ENCODE measurements at places on chromosomes 12 and 14.

GRCh38 chr12:78241446-78241845 lies 410.8 kb downstream of the NAV3 start:
- no peak for DNase-seq

GRCh38 chr14:105385322-105385637 lies 13.1 kb upstream of the TEX22 start:
- no peak for DNase-seq

GRCh38 chr12:938810-939209 lies 10.7 kb downstream of the RAD52 start:
- DNase-seq = no peak

- peak; percentile 81 for DNase-seq
Observed at GRCh38 chr12:55930771-55931316, at the start of gene DGKA. Gene DGKA, plus strand, starts transcription at chr12:55931162. Its CDS starts 5,342 bp downstream, at chr12:55936504.

DNA sequence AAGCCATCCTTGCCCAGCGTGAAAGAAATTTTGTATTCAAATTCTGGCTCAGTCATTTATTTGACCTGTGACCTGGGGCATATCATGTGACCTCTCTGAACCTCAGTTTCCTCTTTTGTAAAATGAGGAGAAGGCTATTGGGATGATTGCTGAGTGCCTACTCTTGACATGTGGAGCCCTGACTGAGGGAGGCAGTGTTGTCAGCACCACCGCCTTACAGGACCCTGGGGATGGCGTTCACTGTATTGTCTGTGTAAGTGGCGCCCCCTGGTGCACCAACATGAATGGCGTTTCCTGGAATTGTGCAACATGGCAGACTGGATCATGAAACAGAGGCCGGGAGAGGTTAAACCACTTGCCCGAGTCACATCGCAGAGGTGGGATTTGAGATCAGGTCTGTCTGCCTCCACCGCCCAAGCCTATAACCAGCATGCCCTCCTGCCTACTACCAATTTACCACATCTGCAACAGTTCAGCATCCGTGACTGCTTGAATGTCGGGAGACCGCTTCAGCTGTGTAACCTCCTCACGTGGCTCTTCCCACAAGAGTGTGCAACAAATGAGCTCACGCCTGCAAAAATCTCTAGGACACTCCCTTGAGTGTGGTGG lies 20.1 kb upstream of the CCDC63 start:
- DNase-seq = peak; percentile 80

GRCh38 chr12:108238474-108238873 lies 100.6 kb downstream of the CMKLR1 start:
- DNase-seq = no peak

DNA sequence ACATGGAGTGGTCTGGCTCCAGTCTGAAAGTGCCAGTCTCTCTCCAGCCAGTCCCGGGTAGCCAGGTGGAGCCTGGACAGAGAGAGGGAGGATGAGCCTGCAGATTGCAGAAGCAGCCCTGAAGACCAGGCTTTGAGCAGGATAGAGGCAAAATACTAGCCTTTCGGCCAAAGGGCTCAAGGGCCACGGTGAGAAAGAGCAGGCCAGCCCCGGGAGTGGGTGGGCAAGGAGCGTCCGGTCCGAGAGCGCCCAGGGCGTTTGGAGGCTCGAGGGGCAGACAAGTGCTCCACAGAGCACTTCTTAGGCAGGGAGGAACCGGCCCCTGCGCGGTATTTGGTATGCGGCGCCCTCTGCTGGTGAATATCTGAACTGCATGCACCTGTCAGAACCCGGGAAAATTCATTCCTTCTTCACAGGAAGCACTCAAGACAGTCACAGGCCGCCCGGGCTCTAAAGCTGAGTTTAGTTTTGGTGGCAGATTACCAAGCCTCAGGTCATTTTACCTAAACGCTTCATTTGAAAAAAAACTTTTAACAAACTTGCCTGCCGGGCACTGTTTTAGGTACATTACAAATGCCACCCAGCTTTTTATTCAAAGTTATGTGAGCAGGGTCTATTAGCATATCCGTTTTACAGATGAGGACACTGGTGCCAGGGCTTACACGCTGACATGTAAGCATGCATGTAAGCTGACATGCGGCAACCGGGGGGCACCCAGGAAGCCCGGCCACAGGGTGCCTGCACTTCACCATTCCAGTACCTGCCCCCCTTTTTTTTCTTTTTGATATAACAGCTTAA lies 21.0 kb upstream of the PSMC1 start:
- peak; percentile 45 for DNase-seq

DNA sequence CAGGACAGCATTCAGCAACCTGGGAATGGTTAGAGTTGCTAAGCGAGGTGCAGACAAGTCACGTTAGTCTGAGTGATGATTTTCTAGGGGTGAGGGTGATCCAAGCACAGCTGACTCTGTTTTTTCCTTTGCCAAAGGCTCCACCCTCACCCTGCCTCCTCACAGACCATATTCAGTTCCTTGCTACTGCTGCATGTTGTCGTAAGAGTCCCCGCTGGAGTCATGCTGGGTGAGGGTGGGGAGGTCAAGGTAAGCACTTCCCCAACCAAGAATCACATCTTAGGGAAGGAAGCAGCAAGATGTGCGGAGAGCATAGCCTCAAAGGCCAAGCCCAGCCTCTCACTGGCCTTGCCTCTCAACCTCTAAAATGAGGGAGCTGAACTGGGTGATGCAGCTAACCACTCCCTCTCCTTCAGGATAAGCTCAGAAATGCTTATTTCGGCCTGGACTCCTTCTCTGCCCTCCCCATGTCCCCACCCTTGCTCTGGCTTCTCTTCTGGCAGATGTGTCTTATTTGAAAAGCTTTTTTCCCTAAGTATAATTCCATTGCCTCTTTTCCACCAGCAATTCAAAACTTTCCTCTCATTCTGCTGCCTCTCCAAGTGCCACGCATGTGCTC lies 66.9 kb upstream of the ACTN1 start:
- DNase-seq = peak; percentile 22

All from AG10803 (cell line).